CD4-positive, alpha-beta T cell treated with Interleukin-6 at 100 ng/mL for 8 hours (primary cell): ENCODE measurements at places on chromosomes 3 and 15.
A peak's percentile ranks its signal among the peaks of the same experiment; 100 is the strongest.

DNA sequence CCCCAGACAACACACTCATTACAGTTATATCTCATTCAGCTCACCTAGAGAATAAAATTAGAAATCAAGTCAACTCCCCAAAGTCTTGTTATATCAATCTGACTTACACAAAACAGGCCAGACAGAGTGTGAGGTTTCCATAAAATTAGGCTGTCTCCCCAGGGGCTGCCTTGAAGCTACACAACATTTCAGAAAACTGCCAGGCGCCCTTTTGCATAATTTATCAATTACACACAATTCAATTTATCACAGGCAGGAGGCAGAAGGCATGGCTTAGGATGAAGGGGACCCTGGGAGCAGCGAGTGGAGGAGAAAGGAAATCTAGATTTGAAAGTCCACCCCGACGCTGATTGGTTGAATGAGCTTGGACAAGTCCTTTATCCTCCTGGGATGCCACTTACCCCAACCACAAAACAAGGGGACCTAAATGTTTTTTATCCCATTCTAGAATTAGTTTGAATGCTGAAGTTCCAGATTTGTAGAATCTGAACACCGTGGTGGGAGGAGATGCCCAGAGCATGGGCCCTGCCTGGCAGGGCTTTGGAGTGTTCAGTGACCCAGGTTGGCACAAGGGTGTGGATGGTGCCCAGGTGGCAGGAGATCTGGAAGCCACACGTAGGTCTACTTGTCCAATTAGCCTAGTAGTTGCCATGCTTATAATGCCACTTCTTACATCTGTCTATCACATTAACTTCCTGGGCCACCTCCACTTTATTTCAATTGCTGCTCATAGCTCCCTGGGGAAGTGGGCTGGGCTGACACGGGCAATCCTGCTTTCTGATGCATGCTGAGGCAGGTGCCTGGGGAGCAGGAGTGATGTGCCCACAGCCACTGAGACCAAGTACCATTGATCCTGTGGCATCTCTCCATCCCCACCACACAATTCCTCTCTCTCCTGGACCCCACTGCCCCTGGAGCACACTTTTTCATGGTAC, 119.8 kb upstream of the TLE3 start:
- DNase-seq: no peak

- no peak for DNase-seq
Observed at GRCh38 chr3:112904786-112905185, 58.1 kb upstream of the CD200R1L start.

- no peak for DNase-seq
Observed at GRCh38 chr15:48641416-48641815, 4.1 kb downstream of the FBN1 start.

DNA sequence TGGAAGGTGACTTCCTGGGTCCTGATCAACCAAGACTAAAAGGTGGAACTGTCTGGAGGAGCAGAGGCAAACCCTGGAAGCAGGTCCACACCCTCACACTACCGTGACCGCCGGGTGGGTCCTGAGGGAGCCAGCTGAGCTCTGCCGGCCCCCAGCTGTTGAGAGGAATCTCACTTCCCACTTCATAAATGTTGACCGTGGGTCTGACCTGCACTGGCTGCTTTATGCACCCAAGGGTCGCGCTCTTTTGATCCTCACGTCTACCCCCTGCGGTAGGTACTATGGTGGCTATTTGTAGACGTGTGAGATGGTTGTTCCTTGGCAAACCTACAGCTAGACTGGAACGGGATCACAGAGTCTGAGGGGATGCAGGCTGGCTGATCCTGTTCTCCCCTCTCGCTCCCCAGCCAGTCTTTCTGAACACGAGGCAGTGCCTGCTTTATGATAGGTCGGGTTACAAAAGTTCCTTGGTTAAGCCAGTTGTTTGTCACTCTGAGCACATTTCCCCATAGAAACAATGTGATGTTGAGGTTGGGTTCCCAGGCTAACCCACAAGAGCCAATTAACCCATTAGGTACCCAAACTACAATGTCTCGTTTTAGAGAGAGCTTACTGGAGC, 113.0 kb upstream of the ETV5 start:
- DNase-seq: no peak

DNA sequence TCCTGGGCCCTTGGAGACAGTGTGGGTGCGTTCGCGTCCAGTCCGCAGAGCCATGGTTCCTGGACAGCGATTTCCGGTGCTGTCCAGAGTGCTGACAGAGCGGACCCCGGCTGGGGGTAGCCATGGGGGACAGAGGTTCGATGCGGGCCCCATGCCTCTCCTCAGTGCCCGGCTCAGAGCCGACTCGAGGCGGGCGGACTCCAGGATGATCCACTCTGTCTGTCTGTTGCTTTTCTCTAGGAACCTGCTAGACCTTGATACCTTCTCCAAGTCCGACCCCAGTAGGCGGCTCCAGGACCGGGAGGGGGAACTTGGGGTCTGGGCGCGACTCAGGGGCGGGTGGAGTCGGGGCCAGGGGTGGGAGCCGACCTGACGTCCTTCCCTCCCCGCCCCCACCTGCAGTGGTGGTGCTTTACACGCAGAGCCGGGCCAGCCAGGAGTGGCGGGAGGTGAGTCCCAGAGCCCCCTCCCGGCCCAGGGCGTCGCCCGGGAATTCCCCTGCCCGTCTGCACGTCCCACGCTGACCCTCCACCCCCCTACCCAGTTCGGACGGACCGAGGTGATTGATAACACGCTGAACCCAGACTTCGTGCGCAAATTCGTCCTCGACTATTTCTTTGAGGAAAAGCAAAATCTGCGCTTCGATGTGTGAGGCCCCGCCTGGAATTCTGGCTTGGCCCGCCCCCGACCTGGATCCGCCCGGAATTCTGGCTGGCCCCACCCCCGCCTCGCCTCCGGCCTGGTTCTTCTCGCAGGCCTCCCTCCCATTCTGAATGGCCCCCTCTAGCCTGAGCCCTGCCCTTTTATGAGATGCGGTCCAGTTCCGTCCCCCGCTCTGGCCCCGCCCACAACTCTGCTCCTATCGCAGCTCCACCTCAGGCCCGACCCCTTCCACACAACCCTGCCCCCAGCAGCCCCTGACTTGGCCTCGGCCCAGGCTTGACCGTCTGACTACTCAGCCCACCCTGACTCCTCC, 1.0 kb downstream of the CPNE9 start:
- no peak for DNase-seq

GRCh38 chr15:90375071-90375470, 13.0 kb upstream of the IQGAP1 start:
- DNase-seq: no peak

GRCh38 chr3:12993517-12994356, 79.5 kb downstream of the IQSEC1 start:
- no peak for DNase-seq

GRCh38 chr3:47283193-47283537, 421 bp downstream of the KLHL18 start:
- DNase-seq: peak; percentile 21

DNA sequence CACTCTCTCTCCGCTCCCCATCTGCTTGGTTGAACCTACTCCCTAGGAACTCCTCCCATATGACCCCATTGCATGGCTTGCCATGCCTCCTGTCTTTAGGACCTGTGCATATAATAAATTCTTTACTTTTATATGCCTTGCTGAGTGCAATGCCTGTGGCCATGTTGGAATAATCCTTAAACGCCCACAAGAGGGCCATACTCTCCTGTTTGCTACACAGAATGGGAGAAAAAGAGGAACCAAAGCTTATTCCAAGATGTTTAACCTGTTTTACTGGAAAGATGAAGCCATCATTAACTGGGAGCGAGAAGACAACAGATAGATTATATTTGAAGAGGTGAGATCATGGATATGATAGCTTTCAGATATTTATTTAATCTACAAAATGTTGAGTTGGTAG, 1097.8 kb downstream of the NAALADL2 start:
- no peak for DNase-seq

DNA sequence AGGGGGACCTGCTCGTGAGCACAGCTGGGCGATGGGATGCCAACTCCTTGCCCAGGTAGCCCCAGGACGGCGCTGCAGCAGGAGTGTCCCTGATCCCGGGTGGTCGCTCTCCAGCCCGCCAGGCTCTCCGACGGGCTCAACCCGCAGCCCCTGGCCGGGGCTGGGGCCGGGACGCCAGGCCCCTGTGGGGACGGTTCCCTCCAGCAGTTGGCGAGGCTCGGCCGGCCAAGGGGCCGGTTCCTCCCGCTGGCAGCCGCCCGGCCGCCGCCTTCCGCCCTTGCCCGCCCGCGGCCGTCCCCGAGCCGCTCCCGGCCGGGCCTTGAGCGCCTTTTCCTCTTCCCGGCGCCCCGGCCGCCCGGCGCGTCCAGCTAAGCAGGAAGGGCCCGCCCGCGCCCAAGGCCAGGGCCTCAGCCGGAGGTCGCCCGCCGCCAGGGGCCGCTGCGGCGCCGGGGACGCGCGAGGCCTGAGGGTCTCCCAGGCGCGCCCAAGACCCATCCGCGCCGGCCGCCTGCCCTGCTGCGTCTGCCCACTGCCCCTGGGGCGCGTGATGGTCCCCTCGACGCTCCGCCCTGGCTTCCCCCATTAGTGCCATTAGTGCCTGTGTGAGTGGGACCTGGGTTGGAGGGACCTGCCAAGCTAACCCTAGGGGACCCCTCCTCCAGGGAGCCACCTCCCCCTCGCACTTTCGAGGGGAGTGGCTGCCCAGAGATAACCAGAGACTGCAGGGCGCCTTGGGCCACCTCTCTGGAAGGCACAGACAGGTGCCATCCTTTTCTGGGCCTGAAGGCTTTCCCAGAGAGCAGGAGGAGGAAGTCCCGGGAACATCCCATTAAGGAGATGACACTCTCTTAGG, 106.4 kb downstream of the FBLN2 start:
- DNase-seq: no peak

DNA sequence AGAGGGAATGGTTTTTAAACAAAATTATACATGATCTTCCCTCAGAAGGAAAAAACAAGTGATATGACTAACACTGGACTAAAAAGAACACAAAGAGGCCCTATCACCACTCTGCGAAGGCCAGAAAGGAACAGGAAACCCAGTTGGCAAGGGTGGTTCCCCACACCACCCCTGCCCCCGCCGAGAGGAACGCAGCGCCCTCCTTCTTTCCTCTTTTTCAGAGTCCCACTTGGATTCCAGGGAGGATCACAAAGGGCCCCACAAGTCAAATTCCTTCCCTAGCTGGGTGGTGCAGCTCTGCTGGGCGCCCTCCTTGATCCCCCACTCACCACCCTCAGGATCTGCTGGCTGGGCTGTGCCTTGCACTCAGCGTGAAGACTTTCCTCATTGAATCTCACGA, 29.8 kb downstream of the PLA1A start:
- peak; percentile 21 for DNase-seq

DNA sequence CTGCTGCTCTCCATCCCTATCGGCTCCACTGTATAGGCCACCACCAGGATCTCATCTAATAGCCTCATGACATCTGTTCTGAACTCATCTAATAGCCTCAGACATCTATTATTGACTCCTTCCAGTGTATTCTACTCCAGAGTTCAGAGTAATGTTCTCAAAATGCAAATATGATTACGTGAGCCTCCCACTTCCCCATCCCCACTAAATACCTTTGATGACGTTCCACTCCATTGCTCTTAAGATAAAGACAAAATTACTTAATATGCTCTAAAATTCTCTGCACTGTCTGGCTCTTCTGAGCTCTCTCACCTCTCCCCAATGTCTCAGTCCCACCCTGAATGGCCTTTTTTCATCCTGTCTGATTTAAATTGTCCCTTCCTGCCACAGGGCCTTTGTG, 94.7 kb downstream of the SAMMSON start:
- no peak for DNase-seq

- no peak for DNase-seq
Observed at GRCh38 chr3:126022741-126023359, 53.9 kb downstream of the ROPN1B start.

DNA sequence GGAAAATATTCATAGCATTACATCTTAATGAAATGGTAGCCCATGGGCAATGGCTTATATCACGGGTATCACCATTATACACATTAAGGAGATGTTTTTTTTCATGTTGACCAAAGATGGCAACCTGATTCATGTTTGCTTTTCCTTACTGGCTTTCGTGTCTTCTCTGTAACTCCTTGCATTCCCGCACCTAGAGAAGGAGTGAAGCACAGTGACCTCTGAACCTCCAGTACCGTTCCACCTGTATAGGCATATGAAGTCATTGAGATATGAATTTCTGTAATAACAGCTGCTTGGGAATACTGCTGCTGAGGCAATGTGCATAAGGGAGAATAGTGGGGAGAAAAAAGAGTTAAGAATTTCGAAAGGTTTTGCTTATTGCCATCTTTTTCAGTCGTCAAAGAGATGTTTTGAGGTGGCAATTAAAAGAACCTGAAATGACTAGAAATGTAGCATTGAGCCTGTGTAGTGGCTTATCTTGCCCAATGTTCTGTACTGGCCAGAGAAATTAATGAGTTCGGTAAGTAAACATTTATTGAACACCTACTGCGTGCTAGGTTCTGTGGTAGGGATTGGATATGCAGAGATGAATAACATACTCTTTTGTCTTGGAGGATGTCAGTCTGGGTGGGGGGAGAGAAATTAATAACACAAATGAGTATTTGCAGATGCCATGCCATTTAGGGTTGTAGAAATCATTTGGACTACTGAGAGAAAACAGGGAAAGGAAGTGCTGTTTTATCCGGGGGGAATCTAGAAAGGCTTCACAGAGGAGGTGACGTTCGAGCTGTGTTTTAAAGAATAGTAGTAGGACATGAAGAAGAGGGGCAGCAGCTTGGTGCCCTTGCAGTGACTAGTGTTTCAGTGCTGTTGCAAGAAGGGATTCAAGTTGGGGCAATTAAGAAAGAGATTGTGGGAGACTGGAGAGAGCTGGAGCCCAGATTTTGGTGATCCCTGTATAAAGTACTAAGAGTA, 2.5 kb downstream of the FEM1B start:
- DNase-seq: no peak

DNA sequence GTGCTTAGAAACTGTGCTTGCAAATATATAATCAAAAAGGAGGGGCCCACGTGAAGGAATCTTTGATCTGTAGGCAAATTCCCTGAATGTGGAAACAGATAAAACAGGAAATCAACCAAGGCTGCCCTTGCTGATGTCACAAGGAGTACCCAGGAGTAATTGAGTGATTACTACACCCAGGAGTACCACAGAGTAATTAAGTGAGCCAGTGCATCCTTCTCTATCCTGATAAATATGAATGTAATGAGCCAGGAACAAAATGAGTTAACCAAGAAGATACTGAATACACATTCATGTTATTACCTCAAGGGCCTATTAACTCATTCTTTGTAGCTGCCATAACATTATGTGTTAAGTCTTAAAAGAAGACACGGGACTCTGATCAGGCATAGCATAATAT, 87.3 kb upstream of the POU1F1 start:
- DNase-seq: no peak

GRCh38 chr3:14967285-14967684, 19.9 kb downstream of the NR2C2 start:
- DNase-seq: no peak

DNA sequence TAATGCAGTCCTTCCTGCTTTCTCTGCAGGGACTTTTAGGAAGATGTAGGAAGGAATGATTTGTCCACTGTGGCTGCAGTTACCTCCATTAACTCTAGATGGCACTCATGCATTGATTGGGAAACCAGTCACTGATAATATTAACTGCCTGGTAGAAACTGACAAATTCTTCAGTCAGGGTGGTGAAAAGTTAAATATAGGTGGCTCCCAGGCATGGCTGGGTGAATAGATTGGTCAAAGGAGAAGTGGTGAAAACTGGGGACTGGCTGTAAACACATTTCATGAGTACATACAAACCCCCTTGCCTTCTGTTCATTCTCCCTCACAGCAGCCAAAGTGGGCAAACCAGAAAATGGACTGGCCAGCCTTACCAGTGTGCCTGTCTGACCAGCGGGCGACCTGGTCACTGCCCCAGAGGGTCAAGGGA, 333.4 kb downstream of the THSD4 start:
- no peak for DNase-seq
